IMR-90 (cell line): ENCODE measurements at places on chromosomes 1 and 21. TPM values are rescaled to one million over a fixed set of nuclear protein-coding genes. Genes with fewer than 3 reads are reported as not detected.

GRCh38 chr1:113109908-113110554 lies 37.0 kb downstream of the LRIG2 start:
- H3K36me3 ChIP-seq, result peaks cover 36% of the 10 kb centered on the region
- H3K4me3 ChIP-seq, result no peak overlapping the region
- no peaks in the 10 kb centered on the region for H3K4me1 ChIP-seq
- H3K27ac ChIP-seq, result no peak overlapping the region
- DNase-seq, result peak; percentile 98
- H3K27me3 ChIP-seq, result no peaks in the 10 kb centered on the region

CYP2J2 gene
- total RNA-seq, result 0.18 TPM in 1 of 2 replicates, not detected in the other

DNA sequence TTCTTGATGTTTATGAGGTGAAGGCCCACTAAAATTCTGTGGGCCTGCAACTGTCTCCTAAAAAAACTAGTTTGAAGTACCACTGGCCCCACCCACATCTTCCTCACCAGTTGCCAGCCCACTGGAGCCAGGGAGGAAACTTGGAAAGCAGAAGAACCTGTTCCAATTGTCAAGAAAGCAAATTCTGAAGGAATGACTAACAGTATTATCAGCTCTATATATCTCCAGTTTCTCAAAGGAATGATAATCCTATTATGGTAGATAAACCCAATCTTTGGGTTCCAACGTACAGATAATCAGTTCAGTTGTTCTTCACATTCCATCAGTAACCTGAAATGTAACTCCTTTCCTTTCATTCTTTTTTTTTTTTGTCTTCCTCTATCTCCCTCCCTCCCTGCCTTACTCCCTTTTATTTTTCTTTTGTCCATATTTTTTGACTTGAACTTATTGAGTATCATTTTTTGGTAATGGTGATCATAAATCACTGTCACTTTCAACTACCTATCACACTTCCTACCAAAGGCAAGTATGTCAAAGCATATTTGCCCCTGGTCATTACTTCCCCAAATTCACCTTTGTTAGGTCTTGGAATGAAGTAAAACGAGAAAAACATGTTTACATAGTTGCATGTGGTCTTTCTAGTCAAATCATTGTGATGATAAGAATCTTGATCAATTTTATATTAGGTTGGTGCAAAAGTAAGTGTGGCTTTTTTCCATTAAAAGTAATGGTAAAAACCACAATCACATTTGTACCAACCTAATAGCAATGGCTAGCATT lies 943.4 kb downstream of the TTLL7 start:
- H3K4me3 ChIP-seq, result no peak overlapping the region
- no peaks in the 10 kb centered on the region for H3K4me1 ChIP-seq
- H3K27me3 ChIP-seq, result no peaks in the 10 kb centered on the region
- no peak overlapping the region for H3K27ac ChIP-seq
- no peaks in the 10 kb centered on the region for H3K36me3 ChIP-seq

NBPF26 gene
- total RNA-seq, result 13.1 and 15.8 TPM in 2 replicates

ZYG11A gene
- 1.9 and 2.0 TPM in 2 replicates for total RNA-seq

LGR6 gene
- total RNA-seq, result not detected in 2 replicates

RIPPLY3 gene
- total RNA-seq, result not detected in 2 replicates

GCSAML gene
- total RNA-seq, result not detected in 2 replicates

GRCh38 chr1:181812208-181812607 lies 249.3 kb downstream of the ZNF648 start:
- H3K4me1 ChIP-seq, result no peaks in the 10 kb centered on the region
- no peaks in the 10 kb centered on the region for H3K36me3 ChIP-seq
- no peak overlapping the region for H3K27ac ChIP-seq
- no peak overlapping the region for H3K4me3 ChIP-seq
- no peak for DNase-seq
- H3K27me3 ChIP-seq, result no peaks in the 10 kb centered on the region

PRRC2C gene
- total RNA-seq, result 58.3 and 66.4 TPM in 2 replicates

S100A7 gene
- not detected in 2 replicates for total RNA-seq

MMEL1 gene
- under 0.01 TPM in 2 replicates for total RNA-seq

SPRR2B gene
- total RNA-seq, result not detected in 2 replicates

GBP2 gene
- 12.8 and 17.7 TPM in 2 replicates for total RNA-seq

DNA sequence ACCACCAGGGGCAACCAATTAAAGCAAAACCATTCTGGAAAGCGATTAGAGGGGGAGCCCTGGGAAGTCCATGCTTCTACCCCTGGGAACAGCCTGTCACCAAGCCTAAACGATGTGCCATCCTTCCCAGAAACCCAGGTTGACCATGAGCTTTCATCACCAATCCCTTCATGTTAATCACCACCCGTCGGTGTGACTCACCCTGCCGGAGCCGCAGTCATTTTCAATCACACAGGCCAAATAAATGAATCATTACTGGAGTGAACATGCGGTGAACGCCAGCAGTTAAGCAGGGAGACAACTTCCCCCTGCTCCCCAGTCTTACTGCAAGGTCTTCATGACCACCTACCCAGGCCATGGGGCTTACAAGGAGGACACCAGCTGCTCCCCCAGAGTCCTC lies 308.8 kb downstream of the AJAP1 start:
- H3K36me3 ChIP-seq, result no peaks in the 10 kb centered on the region
- no peaks in the 10 kb centered on the region for H3K4me1 ChIP-seq
- no peak overlapping the region for H3K4me3 ChIP-seq
- DNase-seq, result no peak

DNA sequence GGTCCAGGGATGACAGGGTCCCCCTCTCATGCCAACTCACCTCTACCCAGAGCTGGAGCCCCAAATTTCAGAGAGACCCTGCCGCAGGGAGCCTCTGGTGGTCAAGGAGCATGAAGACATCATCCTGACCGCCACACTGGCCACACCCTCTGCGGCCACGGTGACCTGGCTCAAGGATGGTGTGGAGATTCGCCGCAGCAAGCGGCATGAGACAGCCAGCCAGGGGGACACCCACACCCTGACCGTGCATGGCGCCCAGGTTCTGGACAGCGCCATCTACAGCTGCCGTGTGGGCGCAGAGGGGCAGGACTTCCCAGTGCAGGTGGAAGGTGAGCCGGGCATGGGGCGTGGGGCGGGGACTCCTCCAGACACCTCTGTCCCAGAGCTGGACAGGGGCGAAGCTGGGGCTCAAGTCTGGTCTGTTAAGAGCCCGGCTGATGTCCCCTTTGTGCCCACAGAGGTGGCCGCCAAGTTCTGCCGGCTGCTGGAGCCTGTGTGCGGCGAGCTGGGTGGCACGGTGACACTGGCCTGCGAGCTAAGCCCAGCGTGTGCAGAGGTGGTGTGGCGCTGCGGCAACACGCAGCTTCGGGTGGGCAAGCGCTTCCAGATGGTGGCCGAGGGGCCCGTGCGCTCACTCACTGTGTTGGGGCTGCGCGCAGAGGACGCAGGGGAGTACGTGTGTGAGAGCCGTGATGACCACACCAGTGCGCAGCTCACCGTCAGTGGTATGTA lies 66.0 kb downstream of the OBSCN start:
- H3K27ac ChIP-seq, result no peak overlapping the region
- H3K4me3 ChIP-seq, result no peak overlapping the region
- no peak for DNase-seq
- peaks cover 12% of the 10 kb centered on the region for H3K4me1 ChIP-seq
- H3K27me3 ChIP-seq, result no peaks in the 10 kb centered on the region

CD5L gene
- not detected in 2 replicates for total RNA-seq

DNA sequence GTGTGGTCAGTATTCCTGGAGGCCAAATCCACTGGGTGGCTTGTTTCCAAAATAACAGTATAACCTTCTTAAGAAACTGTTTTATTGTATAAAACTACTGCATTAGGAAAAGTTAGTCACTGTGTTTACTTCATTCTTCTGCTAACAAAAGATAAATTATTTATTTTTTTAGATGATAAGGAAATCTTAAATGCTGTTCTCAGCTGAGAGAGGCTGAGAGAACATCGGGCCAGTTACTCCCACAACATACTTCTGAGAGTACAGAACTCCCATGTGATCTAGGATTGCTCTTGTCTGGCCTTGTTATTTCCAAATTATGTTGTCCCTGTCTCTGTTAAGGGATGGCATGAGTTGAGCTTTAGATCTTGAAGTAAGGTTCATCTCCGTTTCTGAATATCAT lies 96.7 kb upstream of the CXADR start:
- DNase-seq, result peak; percentile 84
- H3K27ac ChIP-seq, result peak overlapping the region; percentile 59
- no peak overlapping the region for H3K4me3 ChIP-seq
- no peaks in the 10 kb centered on the region; the same call in 1 of the 2 replicates for H3K27me3 ChIP-seq
- no peaks in the 10 kb centered on the region for H3K36me3 ChIP-seq

ARHGAP29 gene
- 30.3 and 45.3 TPM in 2 replicates for total RNA-seq

DNA sequence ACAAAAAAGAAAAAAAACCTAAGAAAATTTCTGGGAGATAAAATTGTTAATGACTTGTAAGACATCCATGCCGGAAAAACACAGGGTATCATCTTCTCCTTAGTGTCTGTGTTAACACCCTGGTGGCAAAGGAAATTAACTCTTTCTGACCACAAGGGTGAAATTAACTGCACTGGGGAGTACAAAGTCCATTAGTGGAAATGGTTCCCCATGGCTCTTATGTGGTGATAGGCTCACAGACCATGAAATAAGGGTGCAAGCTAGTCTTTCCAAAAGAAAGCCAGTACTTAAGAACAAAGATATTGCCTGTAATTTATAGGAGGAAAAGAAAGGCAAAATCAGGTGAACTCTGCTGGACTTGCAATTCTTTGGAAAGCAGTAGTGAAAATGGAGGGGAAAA lies 185.4 kb downstream of the LRRIQ3 start:
- no peak overlapping the region for H3K27ac ChIP-seq
- DNase-seq, result no peak
- no peaks in the 10 kb centered on the region for H3K36me3 ChIP-seq

DNA sequence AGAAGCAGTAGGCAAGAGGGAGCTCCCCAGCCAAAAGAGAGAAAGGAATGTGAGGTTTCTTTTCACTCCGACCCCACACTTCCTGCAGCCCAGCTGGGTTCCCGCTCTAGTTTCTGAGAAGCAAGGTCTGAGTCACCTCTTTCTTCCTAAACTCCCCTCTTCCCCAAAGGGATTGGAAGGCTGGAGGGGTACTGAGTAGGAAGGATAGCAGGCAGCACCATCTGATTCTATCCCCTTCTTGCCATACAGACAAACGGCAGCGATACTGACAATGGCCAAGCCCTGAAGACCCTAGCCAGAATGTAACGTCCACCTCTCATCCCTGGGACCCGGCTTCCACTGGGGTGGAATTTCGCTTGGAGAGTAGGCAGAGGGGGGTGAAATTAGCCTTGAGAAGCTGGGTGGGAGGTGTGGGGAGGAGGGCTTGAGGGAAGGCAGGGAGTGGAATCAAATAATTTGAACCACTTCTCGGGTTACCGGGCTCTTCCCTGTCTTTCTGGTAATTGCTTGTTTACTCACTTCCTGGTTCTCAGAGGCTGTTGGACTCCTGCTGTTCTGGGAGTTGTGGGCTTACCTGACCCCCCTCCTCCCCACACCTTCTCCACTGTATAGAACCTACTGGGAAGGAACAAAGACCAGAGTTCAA lies 13.2 kb downstream of the IER5 start:
- H3K4me3 ChIP-seq, result no peak overlapping the region
- peaks cover 43% of the 10 kb centered on the region for H3K4me1 ChIP-seq
- H3K27ac ChIP-seq, result peak overlapping the region; percentile 32

GRCh38 chr21:16597753-16598152 lies 868.0 kb downstream of the USP25 start:
- H3K4me3 ChIP-seq, result no peak overlapping the region
- no peak for DNase-seq
- no peak overlapping the region for H3K27ac ChIP-seq
- no peaks in the 10 kb centered on the region for H3K36me3 ChIP-seq
- no peaks in the 10 kb centered on the region for H3K27me3 ChIP-seq

TRIM58 gene
- 0.54 and 1.1 TPM in 2 replicates for total RNA-seq

CDK18 gene
- 0.18 and 0.28 TPM in 2 replicates for total RNA-seq

- H3K27ac ChIP-seq, result no peak overlapping the region
- H3K27me3 ChIP-seq, result peaks cover 16% of the 10 kb centered on the region
- no peak for DNase-seq
- H3K4me1 ChIP-seq, result no peaks in the 10 kb centered on the region
- no peaks in the 10 kb centered on the region for H3K36me3 ChIP-seq
Observed at GRCh38 chr1:41452704-41453290, 31.7 kb downstream of the EDN2 start.

- no peaks in the 10 kb centered on the region for H3K36me3 ChIP-seq
- DNase-seq, result no peak
- H3K4me1 ChIP-seq, result no peaks in the 10 kb centered on the region; the same call in 1 of the 2 replicates
- no peak overlapping the region for H3K27ac ChIP-seq
Observed at GRCh38 chr1:46400421-46400820, 6.3 kb downstream of the FAAH start.

DNA sequence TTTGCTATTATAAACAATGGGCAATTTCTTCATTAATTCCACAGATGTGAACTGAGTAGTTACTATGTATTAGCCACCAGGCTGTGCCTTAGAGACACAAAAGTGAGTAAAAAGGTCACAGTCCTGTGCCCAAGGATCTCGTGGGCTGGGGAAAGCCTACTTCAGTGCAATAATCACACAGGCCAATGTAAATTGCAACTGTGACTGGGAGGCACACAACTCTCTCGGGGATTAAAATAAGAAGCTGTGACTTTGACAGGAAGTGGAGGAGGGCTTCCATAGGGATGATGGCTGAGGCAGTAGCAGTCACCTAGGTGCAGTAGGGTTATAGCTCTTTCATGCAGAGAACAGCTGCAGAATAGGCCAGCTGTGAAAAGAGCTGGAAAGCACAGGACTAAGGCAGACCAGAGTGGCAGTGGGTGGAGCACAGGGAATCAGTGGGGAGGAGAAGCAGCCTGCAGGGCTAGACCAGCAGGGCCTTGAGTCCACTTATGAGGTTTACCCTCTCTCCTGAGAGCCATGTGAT lies 121.9 kb downstream of the MAB21L3 start:
- H3K27me3 ChIP-seq, result no peaks in the 10 kb centered on the region; the same call in 1 of the 2 replicates
- H3K4me1 ChIP-seq, result no peaks in the 10 kb centered on the region
- H3K4me3 ChIP-seq, result no peak overlapping the region
- no peaks in the 10 kb centered on the region for H3K36me3 ChIP-seq

KRTAP21-2 gene
- total RNA-seq, result not detected in 2 replicates

GRCh38 chr1:24909388-24909898 lies 20.6 kb downstream of the RUNX3 start:
- no peaks in the 10 kb centered on the region for H3K36me3 ChIP-seq
- H3K27me3 ChIP-seq, result peaks cover 6% of the 10 kb centered on the region; the same call in 1 of the 2 replicates
- peaks cover 2% of the 10 kb centered on the region; the same call in 1 of the 2 replicates for H3K4me1 ChIP-seq
- peak; percentile 61 for DNase-seq
- no peak overlapping the region for H3K4me3 ChIP-seq

DNA sequence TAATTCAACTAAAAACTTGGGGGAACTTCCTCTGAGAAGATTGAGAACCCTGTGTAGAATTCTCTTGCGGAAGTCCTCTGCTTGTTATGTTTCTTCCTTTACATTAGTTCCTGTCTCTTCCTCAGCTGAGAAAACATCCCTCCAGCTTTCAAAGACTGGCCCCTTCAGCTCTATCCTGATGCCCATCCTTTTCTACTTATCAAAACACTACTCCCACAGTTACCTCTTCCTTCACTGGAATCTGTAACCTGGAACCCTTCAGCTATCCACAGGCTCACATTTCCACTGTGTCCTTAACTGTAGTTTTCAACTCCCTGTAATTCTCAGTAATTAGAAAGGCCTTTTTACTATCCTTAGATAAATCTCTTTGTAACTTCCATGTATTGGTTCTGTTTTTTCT lies 6.0 kb upstream of the DEDD start:
- DNase-seq, result no peak
- H3K4me3 ChIP-seq, result no peak overlapping the region
- no peaks in the 10 kb centered on the region for H3K4me1 ChIP-seq
- no peaks in the 10 kb centered on the region for H3K27me3 ChIP-seq
- no peaks in the 10 kb centered on the region for H3K36me3 ChIP-seq
